ENCODE measurements at places on chromosomes 4 and X.

GRCh38 chrX:31233941-31234496 is 162.2 kb upstream of the FTHL17 start:
- DNase-seq, result no peak

GRCh38 chr4:54941994-54942552 is 183.3 kb downstream of the KDR start:
- DNase-seq, result no peak

- no peak for DNase-seq
Measured at GRCh38 chr4:118190903-118191302, 156.6 kb downstream of the NDST3 start.

DNA sequence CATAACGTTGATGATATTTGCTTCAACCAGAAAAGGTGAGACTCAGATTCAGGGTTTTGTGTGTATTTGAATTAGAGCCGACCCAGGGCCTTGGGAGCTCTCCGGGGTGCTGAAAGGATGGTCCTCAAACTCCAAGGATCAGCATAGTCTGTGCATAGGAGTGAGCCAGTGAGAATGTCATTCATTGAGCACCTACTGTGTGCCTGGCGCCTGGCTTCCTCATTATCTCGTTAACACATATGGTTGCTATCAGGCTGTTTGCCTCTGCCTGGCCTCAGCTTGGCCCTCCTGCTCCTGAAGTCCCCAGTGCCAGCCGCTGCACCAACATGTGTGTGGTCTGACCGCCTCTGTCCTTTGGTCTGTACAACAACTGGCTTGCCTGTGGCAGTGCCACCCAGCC is 25.1 kb upstream of the JAKMIP1 start:
- no peak for DNase-seq

Measured in cortex of kidney (tissue), 1 donor.